ENCODE measurements at places on chromosomes 2 and 18.

DNA sequence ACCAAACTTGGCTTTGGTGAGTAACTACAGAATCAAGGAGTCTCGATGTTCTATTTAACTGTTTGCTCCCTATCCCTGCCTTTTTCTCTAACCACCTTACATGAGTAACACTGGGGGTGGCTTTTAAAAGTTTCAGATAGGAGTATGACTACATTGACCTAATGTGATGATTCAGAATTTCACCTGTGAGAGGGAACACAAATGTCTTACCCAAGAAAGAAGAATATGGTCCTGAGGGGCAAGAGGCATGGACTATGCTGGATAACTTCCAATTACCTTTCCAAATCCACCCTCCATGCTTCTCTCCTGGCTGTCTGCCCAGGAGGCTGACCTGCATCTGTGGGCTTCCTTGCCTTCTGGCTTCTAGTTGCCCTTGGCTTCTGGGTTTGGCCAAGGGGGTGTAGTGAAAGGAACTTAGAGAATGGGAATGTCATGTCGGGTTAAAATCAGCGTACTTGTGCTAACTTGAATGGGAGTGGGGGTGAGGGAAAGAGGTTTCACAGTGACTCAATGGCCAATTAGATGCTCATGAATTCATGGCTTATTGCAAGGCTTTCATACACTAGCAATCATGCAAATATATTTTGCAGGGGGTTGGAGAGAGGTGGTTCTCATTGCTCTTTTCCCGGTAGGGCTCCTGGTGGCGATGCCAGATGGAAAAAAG is 5.3 kb upstream of the IL36G start:
- no peak for DNase-seq

DNA sequence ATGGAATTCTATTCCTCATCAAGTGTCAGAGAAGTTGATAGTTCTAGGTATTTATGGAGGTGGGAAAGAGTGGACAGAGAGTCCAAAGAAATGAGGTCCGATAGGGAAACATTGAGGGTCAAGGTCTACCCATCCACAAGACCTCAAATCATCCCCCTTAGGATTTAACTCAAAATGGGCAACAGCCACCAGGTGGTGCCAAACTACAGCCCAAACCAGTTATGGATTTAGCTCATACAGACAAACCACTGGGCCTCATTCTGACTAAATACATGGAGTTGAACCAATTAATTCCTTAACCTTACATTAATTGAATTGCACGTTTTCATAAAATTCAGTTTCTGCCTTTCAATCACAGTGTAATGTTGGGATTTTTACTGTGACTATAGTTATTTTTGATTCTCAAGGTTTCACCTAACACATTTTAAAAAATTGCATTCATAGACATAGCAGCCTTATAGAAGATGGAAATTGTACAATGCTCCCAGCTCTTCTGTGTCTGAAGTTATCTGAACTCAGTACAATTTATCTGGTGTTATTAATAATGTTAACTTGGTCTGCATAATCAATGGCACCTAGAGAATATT is 98.2 kb upstream of the HNMT start:
- DNase-seq: no peak

GRCh38 chr18:45312555-45313126 is 302.6 kb upstream of the SLC14A2 start:
- no peak for DNase-seq

DNA sequence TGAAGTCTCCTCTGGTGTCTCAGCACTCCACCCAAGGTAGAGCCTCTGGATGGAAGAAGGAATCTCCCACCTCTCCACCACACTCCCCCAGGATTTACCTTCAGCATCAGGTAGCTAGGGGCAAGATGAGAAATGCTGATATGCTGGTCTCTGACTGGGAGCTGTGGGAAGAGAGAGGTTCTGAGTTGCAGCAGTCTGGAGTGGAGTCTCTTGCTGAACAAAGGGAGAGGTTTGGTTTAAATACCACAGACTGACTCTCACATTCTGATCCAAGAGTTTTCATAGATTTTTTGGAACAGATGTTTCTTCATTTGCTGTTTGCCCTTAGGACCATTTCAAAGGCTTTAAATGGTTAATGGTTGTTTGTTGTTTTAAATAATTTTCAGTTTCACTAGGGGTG is 1.1 kb upstream of the CFLAR start:
- no peak for DNase-seq

- DNase-seq: no peak
Observed at GRCh38 chr2:158144914-158145625, 43.4 kb downstream of the UPP2 start.

GRCh38 chr2:239855863-239856587 is 169.1 kb downstream of the NDUFA10 start:
- peak; percentile 91 for DNase-seq

- no peak for DNase-seq
Observed at GRCh38 chr2:13696601-13697000, 935.9 kb upstream of the LRATD1 start.

GRCh38 chr18:22934789-22935188 is 1.7 kb downstream of the RBBP8 start:
- no peak for DNase-seq

DNA sequence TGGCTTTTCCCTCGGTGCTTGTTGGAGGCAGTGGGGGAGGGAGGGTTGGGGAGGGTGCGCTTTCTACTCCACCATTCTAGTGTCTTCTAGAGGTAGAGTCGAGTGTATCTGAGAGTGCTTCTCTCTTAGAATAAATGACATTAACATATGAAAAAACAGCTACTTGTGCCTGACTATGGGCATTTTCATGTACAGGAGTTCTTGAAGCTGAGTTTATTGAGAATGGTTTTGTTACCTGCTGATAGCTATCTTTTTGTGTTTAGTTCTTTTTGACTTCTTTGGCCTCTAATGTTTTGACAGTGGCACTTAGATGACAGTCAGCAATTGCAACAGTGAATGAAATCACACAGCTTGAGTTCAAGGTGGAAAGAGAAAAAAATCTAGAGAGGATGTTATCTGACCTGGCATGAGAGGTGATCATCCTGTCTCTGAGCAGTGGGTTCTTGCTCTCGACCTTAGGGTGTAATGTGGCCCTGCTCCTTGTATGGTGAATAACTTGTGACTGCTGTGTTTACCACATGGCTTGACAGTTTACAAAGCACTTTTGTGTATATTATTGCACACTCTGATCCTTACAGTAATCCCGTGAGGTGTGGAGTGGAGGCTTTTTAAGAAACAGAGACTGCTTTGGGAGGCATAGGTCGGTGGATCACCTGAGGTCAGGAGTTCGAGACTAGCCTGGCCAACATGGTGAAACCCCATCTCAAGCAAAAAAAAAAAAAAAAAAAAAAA is 86.7 kb downstream of the AGAP1 start:
- no peak for DNase-seq

GRCh38 chr2:161424394-161424769 is 8.3 kb downstream of the TBR1 start:
- DNase-seq: no peak

DNA sequence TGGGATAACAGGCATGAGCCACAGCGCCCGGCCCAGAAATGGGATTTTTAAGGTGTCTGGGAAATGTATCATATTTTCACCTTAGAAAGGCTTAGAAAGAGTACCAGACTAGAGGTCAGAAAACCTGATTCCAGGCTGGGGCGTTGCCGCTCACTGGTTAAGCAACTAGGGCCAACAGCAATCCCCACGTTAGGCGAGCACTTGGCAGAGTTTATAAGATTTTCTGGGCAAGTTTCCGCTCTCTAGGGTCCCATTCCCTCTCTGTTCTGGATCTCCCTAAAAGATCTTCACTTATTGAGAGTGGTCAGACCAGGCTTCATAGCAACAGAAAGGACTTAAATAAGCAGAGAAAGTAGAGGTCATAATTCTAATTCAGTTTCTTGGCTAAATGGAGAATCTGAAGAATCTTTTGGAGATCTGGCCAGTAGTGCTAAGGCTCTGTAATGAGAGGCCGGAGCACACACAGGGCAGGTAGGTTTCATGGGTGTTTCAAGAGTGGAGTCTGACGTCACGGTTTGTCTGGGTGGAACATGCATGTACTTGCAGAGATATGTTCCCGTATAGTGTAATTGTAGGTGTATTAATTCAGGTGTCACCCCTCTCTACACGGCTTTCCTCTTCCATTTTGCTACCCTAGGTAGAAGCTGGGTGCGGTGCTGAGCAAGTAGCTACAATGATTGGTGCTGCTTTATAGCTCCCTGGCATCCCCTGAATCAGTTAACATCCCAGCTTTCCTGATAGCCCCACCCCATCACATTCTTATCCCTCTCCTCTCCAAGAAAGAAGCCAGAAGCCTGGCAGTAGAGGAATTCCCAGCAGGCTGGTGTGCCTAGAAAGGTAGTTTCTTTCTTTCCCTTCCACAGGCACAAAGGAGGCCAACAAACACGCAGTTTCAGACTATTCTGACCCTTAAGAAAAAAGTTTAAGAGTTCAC is 4.4 kb upstream of the SMAD7 start:
- DNase-seq: no peak

- DNase-seq: no peak
Observed at GRCh38 chr18:1914489-1914888, 656.8 kb downstream of the METTL4 start.

GRCh38 chr18:44945888-44946401 is 265.3 kb downstream of the SETBP1 start:
- no peak for DNase-seq

GRCh38 chr2:191014653-191015020 is 666 bp upstream of the STAT1 start:
- DNase-seq: no peak
